ENCODE measurements at places on chromosomes 3 and 15.

GRCh38 chr15:81385721-81386076, 11.7 kb upstream of the TMC3 start:
- DNase-seq: no peak

DNA sequence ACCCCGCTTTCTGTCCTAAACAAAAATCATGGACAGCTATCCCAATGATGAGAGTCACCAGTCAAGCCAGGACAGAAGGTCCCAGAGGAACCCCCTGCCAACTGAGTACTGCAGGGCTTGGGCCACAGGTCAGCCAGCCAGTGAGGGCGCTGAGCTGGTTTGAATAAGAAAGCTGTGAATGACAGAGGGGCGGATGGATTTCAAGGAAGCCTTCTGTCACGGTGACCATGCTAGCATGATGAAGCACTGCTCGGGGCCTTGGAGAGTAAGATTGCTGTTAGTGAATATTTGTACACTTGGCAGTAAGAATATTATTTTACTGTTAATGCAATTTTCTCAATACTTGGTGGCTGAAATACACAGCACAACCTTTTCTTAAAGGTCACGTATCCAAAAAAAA, 734.0 kb upstream of the NR2F2 start:
- DNase-seq: no peak

GRCh38 chr3:119257654-119258410, 17.2 kb upstream of the B4GALT4 start:
- DNase-seq: no peak

DNA sequence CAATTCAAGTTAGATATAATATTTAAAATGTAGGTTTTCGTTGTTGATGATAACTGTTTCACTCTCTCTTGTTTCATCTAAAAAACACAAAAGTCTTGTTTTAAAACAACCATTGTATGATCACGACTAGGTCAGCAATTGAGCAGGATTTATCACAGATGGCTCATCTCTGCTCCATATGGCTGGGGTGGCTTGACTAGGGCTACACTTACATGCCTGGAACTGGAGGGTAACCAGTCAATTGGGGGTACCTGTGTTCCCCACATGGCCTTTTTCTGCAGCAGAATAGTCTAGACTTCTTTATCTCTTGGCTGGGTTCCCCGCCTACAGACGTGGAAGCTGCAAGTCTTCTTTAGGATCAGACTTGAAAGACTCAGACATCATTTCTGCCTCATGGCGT, 103.9 kb downstream of the ARPP21 start:
- DNase-seq: no peak

DNA sequence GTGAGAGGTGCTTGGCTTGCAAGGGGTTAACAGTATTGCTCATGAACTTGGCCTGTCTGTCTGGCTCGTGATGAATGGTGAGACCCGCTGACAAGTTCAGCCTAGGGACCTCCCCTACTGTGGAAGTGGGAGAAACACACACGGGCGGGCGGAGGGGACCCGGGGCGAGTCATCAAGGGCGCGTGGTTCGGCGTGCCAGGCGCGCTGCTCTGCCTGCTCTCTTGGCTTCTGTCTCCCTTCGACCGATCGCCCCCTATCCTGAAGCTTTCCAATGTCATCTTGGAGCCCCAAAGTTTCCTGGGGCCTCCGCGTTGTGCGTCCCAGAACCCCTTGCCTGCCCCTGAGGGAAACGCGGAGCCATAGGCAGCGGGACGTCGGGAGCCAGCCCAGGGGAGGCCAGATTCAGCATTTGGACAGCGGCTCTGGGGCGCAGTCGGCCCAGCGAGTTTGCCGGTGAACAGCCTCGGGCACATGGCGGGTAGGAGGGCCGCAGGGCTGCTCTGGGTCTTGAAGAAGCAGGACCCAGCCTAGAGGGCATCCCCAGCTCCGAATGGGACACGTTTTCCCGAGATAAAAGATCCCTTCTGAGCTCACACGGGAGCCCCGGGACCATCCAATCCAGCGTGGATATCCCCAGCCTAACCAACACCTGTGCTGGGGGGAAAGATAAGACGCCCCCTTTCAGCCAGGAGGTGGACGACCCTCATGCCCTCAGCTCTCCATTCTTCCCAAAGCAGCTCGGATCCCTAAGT, 27.0 kb upstream of the POLG start:
- DNase-seq: peak; percentile 72

- DNase-seq: no peak
Measured at GRCh38 chr3:65039754-65040210, 352.0 kb upstream of the ADAMTS9 start.

GRCh38 chr3:133040696-133041523, 2.7 kb downstream of the TMEM108 start:
- DNase-seq: peak; percentile 42

DNA sequence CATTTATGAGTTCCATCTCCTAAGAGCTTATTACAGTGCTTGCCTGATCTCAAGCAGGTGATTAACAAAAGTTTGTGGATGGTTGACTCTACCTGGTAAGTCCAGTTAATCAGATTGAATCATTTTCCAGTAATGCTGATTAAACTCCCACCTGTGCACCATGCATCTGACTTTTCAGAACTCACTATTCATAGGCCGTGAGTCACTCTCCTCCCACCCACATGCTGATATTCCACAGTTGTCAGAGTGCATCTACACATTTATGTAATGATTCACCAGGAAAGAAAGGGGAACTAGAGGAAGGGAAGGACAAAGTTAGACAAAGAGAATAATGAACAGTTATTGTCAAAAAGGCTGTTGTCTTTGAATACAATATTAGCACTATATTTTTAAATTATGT, 106.2 kb upstream of the UBE3A start:
- no peak for DNase-seq

GRCh38 chr15:95958382-95958781, 372.1 kb upstream of the NR2F2 start:
- DNase-seq: no peak

- no peak for DNase-seq
Measured at GRCh38 chr3:138460536-138461205, 26.3 kb downstream of the ESYT3 start.

GRCh38 chr3:184524981-184525336, 36.6 kb upstream of the EPHB3 start:
- no peak for DNase-seq

GRCh38 chr3:81087607-81088006, 673.8 kb downstream of the GBE1 start:
- DNase-seq: no peak

DNA sequence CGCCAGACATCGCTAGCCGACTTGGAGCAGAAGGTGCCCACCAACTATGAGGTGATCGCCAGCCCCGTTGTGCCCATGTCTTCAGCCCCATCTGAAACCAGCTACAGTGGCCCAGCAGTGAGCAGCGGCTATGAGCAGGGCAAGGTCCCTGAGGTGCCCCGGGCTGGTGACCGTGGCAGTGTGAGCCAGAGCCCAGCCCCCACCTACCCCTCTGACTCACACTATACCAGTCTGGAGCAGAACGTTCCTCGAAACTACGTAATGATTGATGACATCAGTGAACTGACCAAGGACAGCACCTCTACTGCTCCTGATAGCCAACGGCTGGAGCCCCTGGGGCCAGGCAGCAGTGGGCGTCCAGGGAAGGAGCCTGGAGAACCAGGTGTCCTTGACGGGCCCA, 12.9 kb upstream of the APEH start:
- DNase-seq: no peak

DNA sequence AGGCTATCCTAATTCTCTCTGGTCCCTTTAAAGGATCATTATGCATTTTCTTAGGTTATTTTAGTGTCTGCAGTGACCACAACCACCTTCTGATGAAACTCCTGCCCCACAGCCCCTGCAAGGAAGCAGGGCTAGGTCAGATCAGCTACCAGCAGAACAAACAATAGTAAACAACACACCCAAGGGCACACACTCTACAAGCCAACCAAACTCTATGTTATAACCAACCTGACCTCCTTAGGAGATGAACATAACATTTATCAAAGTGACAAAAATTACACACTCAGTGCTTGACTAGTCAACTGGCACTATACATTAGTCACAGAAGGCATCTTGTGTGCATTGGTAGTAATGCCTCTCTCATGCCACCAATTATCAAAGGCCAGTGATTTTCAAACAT, 17.3 kb downstream of the DENND6A start:
- DNase-seq: no peak

DNA sequence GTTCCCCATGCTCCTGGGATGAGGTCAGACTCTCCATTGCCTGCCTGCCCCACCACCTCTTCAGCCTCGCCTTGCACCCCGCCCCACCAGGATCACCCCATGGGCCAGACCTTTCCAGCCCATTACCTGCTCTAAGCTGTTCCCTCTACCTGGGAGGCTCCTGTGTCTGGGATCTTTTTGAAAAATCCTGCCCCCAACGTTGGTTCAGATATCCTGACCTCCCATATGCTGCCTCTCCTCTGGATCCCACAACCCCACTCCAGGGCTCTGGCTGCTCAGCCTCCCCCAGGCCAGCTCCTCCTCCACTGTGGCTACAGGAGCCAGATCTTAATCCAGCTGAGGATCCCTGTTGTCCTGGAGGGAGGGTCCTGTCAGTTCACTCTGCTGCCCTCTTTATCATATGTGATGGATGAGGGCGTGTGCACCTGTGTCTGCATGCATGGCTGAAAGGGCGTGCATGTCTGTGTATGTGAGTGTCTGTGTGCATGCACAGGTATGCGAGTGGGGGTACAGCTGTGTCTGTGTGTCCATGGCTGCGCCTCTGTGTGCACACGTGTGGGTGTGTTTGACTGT, 21.7 kb upstream of the ALAS1 start:
- no peak for DNase-seq

All from activated naive CD8-positive, alpha-beta T cell treated with anti-CD3 and anti-CD28 coated beads, Interleukin-2, amount 50 U/mL, for 24 hours (primary cell).